ENCODE measurements at places on chromosomes 16 and 17.

- ATAC-seq, result no peak
These were observed 65.4 kb upstream of the ZFHX3 start for GRCh38 chr16:73113336-73113735.

GRCh38 chr16:52090080-52090479 lies 456.9 kb downstream of the TOX3 start:
- no peak for ATAC-seq

DNA sequence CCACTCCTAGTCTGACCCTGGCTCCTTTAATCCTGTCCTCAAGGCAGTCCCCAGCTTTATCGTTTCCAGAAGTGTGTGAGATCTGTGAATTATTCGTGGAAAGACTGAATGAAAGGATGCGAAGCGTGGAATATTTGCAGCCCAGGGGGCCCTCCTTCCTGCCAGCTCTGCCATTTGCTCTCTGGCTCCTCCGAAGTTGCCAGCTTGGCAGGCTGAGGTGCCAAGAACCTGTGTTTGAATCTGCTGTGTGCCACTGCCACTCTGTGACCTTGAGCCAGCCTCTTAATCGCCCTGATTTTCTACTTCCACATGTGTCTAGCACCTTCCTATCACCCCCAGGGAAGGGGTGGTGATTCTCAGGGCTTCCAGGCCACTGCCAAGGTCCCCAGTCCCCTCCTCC lies 10.8 kb downstream of the TBKBP1 start:
- ATAC-seq, result no peak

GRCh38 chr16:73054125-73054484 lies 6.2 kb upstream of the ZFHX3 start:
- ATAC-seq, result peak; percentile 5

DNA sequence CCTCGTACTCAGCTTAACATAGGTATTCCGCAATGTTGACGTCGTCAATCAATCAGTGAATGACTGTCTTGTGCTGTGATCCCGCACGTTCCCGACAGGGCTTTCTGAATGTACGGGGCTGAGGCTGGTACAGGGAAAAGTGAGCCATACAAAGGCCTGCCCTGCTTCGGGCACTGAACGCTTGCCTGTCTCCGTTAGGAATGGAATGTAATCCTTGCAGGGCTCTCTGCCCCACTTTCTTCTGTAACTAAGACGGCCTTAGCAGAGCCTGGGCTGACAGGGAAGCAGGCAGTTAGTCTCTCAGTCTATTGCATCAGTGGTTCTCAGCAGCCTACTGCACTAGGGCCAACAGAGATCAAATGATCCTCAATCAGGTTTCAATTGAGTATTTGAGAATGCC lies 16.2 kb upstream of the MYH3 start:
- no peak for ATAC-seq

- 0 out of 3 replicates have a peak, but pooled peaks have one; percentile 32 for ATAC-seq
These were observed 147.9 kb upstream of the MON1B start for GRCh38 chr16:77043076-77043475.

DNA sequence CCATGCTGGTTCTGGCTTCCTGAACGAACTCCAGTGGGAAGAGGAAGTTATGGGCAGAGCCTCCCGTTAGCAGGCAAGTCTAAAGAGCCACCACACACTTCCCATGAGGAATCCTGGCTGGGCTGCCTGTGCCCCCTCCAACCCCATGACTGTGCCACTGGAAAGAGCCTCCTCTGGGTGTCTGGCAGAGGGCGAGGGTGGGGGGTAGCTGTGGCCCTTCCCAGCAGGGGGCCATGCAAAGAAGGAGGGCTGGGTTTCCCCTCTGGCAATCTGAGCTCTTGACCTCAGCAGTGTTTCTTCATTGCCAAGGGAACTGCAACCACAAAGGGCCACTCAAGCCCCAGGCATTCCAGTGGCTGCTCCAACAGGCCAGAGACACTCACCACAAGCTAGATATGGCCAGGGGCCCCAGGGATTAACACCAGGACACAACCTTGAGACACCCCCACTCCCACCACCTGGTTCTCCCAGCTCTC lies 1.7 kb upstream of the RRAD start:
- ATAC-seq, result peak; percentile 72

GRCh38 chr17:27848931-27849330 lies 44.2 kb downstream of the LYRM9 start:
- no peak for ATAC-seq

DNA sequence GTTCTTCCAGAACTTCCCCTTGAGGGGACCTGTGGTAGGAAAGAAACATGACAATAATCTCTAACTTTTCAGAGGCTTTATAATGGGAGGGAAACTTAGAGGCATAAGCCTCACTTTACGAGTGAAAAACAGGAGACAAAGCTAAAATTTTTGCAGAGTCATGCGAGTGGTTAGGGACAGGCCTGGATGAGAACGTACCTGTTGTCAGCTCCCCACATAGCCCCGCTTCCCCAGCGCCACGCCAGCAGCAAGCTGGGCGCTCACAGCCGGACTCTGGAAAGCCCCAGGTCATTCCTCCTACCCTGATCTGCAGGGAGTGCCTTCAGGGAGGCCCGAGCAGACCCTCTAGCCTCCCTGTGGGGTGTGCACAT lies 53.6 kb downstream of the LDHD start:
- ATAC-seq, result no peak

- no peak for ATAC-seq
These were observed 426.3 kb downstream of the ZFHX3 start for GRCh38 chr16:72621651-72622050.

- peak; percentile 78 for ATAC-seq
These were observed 79.1 kb downstream of the C17orf67 start for GRCh38 chr17:56754523-56755208.

- ATAC-seq, result no peak
These were observed 4.9 kb upstream of the HDAC5 start for GRCh38 chr17:44128383-44128782.

DNA sequence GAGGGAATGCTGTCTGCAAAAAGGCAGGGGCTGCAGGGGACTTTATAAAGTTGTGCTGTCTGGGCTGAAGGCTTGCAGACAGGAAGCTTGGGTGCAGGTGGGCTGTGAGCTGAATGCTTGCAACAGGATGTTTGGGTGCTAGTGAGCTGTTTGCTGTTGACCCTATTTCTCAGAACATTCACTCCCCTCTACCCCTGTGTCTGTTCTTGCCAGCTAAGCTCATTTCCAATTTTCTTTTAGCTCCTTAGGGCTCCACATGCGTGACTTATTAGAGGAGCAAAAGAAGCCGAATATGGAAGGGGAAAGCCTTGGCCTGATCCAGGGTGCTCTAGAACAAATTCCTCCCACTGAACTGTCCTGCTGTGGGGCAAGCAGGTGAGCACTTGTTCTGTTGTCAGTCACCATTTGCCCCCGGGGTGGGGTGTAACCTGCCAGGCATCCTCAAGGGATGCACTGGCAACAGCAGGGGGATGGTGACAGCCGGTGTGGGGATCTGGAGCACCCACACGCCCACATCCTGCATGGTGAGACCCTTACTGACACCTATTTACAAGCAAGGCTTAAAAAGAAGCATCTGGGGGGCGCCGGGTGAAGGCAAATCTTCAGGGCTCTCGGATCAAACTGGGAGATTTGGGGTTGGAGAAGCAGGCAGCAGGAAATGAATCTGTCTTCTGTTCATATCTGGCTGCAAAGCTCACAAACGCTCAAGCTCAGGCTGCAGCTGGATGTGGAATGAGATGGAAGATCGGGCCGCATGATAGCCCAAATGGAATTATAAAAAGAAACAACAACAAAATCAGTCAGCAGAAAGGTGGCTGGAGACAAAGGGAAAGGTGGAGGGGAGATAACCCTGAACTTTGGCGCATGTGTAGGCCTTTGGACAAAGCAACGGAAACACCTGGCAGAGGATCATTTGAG lies 21.1 kb upstream of the NUP93 start:
- no peak for ATAC-seq

GRCh38 chr17:82870541-82870940 lies 30.7 kb upstream of the ZNF750 start:
- no peak for ATAC-seq

GRCh38 chr16:57994778-57995177 lies 5.7 kb downstream of the ZNF319 start:
- peak; percentile 64 for ATAC-seq

DNA sequence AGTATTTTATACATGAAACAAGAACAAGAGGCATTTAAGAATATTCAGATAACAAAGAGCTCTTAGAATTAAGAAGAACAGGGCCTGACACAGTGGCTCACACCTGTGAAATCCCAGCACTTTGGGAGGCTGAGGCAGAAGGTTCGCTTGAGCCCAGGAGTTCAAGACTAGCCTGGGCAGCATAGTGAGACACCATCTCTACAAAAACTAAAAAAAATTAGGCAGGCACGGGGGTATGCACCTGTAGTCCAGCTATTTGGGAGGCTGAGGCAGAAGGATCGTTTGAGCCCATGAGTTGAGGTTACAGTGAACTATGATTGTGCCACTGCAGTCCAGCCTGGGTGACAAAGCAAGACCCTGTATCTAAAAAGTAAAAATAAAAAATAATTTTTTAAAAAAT lies 12.5 kb upstream of the BRIP1 start:
- ATAC-seq, result no peak

- ATAC-seq, result no peak
These were observed 219.0 kb downstream of the FTO start for GRCh38 chr16:53922807-53923571.

- ATAC-seq, result no peak
These were observed 358.3 kb upstream of the SOX9 start for GRCh38 chr17:71762526-71762925.

GRCh38 chr16:2468725-2469398 lies 2.2 kb upstream of the NTN3 start:
- peak; percentile 17 for ATAC-seq

GRCh38 chr16:71367241-71367976 lies 8.9 kb downstream of the CALB2 start:
- peak; percentile 98 for ATAC-seq

- ATAC-seq, result no peak
These were observed 28.4 kb upstream of the RBFOX1 start for GRCh38 chr16:7304279-7304678.

DNA sequence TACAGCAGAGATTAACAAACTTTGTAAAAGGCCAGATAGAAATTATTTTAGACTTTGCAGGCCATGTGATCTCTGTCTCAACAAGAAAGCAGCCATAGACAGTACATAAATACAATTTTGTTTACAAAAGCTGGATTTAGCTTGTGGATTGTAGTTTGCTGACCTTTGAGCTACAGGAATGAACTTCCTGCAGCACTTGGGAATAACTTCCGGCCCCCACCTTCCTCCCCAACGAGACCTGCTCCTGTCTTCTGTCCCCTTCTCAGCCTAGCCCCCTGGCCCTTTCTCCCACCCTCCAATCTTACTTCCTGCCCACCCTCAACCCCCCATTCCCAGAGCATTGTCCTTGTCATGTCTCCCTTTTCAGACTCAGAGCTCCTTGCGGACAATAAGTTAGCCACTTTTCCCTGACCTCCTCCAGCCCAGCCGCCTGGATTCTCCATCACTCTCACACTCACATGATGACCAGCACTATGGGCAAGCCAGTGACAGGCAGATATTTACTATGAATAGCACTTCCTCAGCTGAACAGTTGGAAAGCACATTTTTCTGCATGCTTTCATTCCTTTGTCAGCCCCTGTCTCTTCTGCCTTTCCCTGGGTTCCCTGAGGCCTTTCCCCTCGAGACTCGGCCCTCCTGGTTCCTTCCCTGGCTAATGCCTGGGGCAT lies 27.6 kb upstream of the DLX3 start:
- ATAC-seq, result no peak

GRCh38 chr16:50547340-50548124 lies 664 bp upstream of the NKD1 start:
- ATAC-seq, result peak; percentile 26

DNA sequence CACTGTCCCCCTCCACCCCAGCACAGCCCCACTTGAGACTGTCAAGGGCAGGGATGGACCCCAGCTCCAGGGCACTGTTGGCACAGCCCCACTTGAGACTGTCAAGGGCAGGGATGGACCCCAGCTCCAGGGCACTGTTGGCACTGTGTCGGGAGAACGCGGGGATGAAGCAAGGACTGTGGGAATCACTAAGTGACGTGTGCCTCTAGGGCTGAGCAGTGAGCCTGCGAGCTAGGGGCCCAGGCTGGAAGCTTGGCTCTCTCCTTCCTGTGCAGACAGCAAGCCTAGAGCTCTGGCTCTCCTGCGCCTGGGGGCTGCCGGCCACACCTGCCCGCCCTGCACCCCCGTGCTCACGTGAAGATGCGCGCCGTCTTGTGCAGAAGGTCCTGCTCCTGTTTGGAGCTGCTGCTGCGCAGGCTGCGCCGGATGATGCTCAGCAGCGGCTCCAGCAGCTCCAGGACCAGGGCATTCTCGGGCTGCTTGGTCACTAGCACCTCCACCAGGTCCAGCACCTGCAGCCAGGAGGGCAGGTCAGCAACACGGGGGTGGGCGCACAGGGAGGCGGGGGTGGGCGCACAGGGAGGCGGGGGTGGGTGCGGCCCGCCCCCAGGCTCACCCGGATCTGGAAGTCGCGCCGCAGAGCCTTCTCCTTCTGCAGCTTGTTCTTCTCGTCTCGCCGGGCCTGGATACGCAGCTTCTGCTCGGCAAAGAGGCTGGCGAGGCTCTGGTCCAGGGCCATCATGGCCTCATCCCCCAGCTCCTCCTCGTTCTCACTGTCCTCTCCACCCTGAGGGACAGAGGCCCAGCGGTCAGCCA lies 10.8 kb downstream of the MYBBP1A start:
- no peak for ATAC-seq

GRCh38 chr16:49834531-49835151 lies 21.3 kb downstream of the ZNF423 start:
- ATAC-seq, result no peak

DNA sequence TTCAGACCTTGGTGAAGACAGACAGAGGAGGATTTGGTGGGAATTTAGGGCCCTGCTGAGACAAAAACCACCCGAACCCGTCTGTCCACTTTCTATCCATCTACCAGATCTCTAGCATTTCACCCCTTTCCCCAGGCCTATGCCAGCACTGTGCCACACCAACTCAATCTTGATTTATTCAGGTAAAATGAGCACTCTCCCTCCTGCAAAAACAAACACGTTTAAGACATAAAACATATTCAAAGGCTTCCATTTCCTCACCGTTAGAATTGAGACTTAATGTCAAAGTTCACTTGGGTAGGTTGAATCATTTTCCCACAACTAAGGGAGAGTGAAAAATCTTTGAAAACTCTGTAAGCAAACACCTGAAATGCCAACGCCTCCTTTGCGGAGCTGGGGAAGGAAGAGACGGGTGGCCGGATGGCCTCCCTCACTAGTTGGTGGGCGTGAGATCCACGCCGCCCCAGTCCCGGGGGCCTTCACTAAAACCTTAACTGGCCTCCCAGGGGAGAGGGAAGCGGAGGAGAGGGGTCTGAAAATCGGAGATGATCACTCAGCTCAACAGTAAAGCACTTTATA lies 862 bp downstream of the DCAKD start:
- peak; percentile 25 for ATAC-seq

DNA sequence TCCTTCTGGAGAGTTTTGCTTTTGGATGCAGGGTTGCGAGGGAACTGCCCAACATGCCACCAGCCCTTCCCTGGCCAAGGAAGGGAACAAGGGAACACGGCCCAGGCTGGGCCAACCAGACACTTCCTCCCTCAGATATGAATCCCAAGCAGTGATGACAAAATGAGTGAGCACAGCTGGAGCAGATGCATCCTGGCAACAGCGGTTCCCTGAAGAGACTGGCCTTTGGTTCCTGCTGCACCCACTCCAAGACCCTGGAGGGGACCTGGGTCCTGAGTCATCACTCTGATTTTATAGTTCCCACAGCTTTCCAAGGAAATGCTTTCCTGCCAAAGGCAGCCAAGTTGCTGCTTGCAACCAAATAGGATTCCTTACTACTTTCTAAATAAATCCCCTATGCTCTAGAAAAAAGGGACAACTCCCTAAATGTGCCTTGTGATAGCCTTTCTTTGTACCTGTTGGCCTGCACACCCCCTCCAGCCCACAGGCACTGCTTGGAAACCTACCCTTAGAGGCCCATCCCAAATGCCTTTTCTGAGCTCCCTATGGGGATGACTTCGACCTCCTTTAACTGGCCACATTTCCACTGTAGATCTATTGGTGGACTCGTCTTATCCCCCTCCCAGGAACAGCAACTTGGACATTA lies 5.3 kb downstream of the ST3GAL2 start:
- ATAC-seq, result peak; percentile 9

Measured in SK-N-SH treated with all-trans-retinoic acid at 6 μM for 48 hours (cell line).